Aorta (tissue), 5 donors: ENCODE measurements at places on chromosomes 11 and 22. TPM values are rescaled to one million over a fixed set of nuclear protein-coding genes. Genes with fewer than 3 reads are reported as not detected.

Gene RIC3
- 13.1 TPM for total RNA-seq

Gene GLYAT
- total RNA-seq, result not detected

Gene KCNQ1
- 11.5 TPM for total RNA-seq

Gene EHBP1L1
- total RNA-seq, result 266 TPM

Gene CALCA
- total RNA-seq, result 0.97 TPM

Gene MS4A14
- total RNA-seq, result 13.7 TPM

Gene OLFML1
- 41.0 TPM for total RNA-seq

Gene OR5P2
- total RNA-seq, result not detected
